IMR-90 (cell line): ENCODE measurements at places on chromosomes 7 and 10. TPM values are rescaled to one million over a fixed set of nuclear protein-coding genes. Genes with fewer than 3 reads are reported as not detected.
A peak's percentile ranks its signal among the peaks of the same experiment; 100 is the strongest.

GRCh38 chr7:30005464-30005863 lies 15.9 kb upstream of the SCRN1 start:
- H3K36me3 ChIP-seq: no peaks in the 10 kb centered on the region
- no peaks in the 10 kb centered on the region for H3K27me3 ChIP-seq
- no peak for DNase-seq
- H3K4me3 ChIP-seq: no peak overlapping the region

DNA sequence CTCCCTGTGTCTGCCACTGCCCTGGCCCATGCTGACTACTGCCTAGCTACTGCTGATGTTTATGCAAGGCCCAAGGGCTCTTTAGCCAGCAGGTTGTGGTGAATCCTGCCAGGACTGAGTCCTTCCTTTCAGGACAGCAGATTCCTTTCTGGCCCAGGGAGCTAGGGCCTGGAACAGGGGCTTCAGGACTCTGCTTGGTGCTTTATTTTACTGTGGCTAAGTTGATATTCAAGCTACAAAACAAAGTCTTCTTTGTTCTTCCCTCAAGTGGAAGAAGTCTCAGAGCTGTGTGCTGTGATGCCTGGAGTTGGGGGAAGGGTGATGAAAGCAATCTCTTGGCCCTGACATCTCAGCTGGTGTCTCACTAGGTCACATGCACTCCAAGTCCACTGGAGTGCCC lies 66.2 kb upstream of the NME8 start:
- H3K4me3 ChIP-seq: no peak overlapping the region
- no peak for DNase-seq
- H3K4me1 ChIP-seq: no peaks in the 10 kb centered on the region
- no peak overlapping the region for H3K27ac ChIP-seq

DNA sequence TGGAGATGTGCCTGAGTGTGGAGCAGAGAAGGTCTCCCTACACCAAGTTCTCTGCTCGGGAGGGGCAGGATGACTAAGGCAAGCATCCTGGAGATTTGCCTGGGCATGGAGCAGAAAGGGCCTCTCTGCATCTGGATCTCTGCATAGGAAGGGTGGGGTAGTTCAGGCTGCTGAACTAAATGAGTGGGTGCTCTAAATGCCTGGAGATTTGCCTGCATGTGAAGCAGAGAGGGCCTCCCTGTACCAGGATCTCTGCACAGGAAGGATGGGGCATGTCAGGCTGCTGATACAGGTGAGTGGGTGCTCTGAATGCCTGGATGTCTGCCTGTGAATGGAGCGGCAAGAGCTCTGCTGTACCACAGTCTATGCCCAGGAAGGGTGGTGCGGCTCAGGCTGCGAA lies 680.7 kb downstream of the SUGCT start:
- H3K4me3 ChIP-seq: no peak overlapping the region
- peak; percentile 81 for DNase-seq
- no peaks in the 10 kb centered on the region for H3K27me3 ChIP-seq
- H3K36me3 ChIP-seq: no peaks in the 10 kb centered on the region
- H3K27ac ChIP-seq: peak overlapping the region; percentile 59; the same call in 1 of the 2 replicates
- H3K4me1 ChIP-seq: peaks cover 10% of the 10 kb centered on the region

The GLRX3 gene
- 78.7 and 96.7 TPM in 2 replicates for total RNA-seq
